ENCODE measurements at places on chromosomes 1 and 21.

GRCh38 chr1:107637101-107637500, 327.9 kb downstream of the VAV3 start:
- no peak for DNase-seq

DNA sequence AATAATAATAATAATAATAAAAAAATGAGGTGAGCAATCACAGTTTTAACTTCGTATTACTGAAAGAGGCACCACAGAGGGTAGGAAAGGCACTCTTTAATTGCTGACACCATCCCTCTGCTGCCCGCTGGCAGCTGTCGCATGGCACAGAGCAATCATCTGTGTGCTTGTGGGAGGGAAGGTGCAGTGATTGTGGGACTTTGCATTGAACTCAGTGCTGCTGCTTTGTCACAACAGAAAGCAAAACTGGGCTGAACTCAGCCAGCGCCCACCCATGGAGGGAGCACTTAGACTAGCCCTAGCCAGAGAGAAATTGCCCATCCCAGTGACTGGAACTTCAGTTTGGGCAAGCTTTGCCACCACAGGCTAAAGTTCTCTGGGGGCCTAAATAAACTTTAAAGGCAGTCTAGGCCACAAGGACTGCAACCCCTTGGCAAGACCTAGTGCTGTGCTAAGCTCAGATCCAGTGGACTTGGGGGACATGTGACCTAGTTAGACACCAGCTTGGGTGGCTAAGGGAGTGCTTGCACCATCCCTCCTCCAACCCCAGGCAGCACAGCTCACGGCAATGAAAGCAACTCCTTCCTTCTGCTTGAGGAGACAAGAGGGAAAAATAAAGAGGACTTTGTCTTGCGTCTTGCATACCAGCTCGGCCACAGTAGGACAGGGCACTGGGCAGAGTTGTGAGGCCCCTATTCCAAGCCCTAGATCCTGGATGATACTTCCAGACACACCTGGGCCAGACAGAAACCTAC, 59.3 kb downstream of the WDR4 start:
- no peak for DNase-seq

DNA sequence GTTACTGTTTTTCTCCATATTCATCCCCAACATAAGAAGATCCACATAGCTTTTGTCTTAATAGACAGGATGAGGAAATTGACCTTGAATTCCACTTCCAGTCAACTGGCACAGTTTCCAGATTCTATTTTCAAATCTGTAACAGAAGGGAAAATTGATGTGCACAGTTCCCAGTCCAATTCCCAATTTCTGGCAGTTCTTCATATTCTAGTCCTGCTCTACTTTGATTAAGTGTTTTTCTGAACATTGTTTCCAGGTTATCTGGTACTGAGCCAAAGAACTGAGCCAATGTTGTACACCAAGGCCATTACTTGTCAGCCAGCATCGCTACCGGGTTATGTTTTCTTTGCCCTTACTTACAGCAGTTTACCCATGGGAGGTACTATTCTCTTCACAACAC, 1755.4 kb downstream of the PLA2G4A start:
- no peak for DNase-seq

DNA sequence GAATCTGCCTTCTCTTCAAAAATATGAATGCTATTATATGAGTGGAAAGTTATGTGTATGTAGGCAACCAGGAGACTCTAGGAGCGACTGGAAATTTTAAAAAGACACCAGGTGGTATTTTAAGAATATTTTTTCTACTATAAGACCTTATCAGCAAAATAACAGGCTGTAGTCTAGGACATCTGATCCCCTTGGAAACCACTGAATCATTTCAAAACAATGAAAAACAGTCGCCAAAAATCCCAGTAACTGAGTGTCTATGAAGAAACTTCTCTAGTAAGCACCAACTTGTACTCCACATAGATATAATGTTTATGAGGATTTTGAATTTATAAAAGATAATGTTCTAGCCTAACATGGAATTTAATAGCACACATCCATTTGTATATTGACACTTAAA, 358.5 kb downstream of the GPATCH2 start:
- no peak for DNase-seq

- DNase-seq = no peak
Measured at GRCh38 chr1:36707221-36707620, 224.5 kb upstream of the CSF3R start.

- DNase-seq = no peak
Measured at GRCh38 chr1:81847063-81847462, 46.3 kb downstream of the ADGRL2 start.

- DNase-seq = no peak
Measured at GRCh38 chr1:22888320-22889075, 84.2 kb downstream of the LACTBL1 start.

DNA sequence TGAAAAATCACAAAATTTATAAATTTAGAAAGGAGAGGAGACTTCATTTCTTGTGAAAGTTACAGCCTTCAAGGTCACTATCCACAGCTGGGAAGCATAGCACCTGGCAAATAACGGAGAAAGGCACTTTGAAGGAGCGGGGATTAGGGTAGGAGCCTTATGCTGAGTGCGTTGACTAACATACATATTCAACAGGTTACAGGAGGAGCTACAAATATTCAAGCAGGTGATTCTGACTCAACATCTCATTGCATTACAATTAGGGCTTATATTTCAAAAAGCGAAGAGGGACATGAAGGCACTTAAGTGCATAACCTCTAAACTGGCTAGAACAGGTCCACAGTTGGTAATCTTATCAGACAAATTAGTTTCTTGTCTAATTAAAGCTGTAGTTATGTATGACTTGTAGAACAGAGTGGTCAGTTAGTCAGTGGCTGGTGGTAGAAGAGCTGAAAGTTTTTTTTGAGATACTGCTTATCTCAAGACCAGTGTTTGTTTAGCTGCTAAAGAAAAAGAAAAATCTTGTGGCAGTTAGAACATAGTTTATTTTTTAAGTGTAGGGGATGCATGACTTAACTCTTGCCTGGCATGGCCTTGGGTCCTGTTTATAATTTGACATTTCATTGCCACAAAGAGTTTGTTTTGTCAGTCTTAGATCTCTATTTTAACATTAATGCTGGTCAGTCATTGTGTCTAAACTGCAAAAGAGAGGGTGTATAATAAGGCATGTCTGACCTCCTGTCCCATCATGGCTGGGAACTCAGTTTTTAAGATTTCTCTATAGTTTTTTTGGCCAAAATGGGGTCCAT, 311.5 kb downstream of the DUSP10 start:
- no peak for DNase-seq

Measured in activated CD4-positive, alpha-beta T cell treated with anti-CD3 and anti-CD28 coated beads for 36 hours (primary cell).